ENCODE measurements at places on chromosomes 7 and 10.

DNA sequence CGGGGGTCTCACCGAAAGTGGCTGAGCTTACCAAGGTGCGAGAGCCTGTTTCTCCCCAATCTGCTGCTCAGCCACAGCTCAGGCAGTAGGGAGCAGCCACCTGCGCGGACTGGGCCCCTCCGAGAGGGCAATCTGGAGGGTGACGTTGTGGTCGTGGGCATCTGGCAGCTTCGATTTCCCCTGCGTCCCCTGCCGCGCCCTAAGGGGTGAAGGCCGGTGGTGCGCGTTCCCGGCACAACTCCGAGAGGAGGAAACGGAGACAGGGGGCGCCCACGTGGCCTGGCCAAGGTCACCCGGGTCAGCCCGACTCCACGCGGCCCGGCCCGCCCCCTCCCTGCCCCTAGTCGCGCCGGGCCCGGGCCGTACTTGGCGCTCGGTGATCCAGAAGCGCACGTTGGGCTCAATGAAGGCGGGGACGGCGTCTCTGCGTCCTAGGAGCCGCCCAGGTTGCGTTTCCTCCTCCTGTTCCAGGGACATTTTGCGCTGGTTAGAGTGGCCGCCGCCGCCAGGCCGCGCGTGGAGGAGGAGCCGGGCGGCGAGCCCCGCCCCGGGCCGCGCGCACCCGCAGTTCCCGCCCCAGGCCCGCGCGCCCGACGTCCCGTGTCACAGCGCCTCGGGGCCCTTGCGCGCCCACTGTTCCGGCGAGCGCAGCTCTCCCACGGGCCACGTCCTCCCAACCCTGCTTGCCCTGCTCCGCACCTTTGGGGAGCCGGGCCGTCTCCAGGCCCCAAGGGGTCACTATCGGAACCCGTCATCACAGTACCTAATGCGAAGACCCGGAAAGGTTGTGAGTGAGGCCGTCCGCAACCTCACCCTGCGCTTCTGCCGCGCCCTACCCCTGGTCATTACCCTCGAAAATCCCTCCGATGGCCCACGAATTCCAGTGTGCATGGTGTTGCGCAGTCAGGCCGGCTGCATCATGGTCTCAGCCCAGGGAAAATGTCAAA, at the start of gene SFXN4:
SFXN4 (minus strand) TSS at position 544 of the 947 bp plus-strand sequence; CDS start at position 477, 67 bp downstream.
- peak; percentile 64 for DNase-seq

- no peak for DNase-seq
These were observed 18.7 kb downstream of the ERCC6 start for GRCh38 chr10:49520122-49520775.

DNA sequence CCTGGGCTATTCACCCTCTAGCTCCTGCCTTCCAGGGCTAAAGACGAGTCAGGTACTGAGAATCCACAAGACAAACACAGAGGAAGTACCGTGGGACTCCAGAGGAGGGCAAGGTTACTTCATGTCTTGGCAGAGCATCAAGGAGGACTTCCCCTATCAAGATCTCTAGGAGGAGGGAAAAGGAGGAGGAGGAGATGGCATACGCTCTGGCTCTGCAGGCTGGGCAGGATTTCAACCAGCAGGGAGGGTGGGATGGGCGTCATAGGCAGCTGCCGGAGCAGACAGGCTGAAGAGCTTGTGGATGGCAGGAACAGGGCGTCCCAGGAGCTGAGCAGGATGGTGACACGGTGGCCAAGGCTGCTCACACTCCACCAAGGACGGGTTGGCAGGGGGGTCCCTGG, 21.3 kb downstream of the MDH2 start:
- DNase-seq, result no peak

GRCh38 chr10:77675347-77675746, 37.7 kb upstream of the KCNMA1 start:
- DNase-seq, result no peak

- DNase-seq, result no peak
These were observed 219.8 kb upstream of the SMIM30 start for GRCh38 chr7:113338071-113338696.

- DNase-seq, result peak; percentile 75
These were observed 200.3 kb downstream of the PRPF18 start for GRCh38 chr10:13787015-13787421.

GRCh38 chr7:45328403-45328981, 170.9 kb downstream of the RAMP3 start:
- no peak for DNase-seq

- DNase-seq, result peak; percentile 45
These were observed 441 bp downstream of the BMI1 start for GRCh38 chr10:22321156-22321923.

DNA sequence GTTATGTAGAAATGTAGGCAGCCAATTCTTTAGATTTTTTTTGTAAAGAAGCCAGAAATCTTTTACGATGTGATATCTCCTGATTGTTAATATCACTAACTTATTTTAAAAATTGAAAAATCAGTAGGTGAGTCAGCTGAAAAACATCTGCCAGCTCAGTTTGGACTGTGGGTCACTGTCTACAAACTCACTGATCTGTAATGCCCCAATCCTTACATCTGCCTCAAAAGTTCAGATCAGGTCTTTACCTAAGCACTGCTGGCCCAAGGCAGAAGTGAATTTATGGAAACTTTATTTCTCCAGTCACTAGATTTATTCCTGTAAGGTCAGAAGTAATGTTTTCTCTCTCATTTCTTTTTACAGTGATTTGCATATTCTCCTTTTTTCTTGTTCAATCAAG, 31.0 kb upstream of the FAM13C start:
- no peak for DNase-seq

DNA sequence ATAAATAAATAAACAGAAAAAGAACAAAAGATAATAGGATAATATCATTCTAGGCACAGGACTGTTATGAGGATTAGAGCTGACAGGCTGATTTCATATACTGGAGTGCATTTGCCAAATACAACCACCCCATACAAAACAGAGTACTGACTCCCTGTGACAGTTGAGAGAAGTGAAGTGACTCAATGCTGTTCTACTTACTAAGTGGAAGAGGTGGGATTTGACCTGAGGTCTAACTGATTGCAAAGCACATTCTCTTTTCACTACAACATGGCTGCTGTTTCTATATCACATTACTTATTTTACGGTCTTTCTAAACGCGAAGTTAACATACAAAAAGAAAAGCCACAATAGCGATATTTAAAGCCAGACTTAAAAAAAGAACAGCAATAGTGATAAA, 51.4 kb downstream of the ITGB1 start:
- peak; percentile 18 for DNase-seq

GRCh38 chr7:94741179-94741578, 85.2 kb upstream of the SGCE start:
- no peak for DNase-seq

DNA sequence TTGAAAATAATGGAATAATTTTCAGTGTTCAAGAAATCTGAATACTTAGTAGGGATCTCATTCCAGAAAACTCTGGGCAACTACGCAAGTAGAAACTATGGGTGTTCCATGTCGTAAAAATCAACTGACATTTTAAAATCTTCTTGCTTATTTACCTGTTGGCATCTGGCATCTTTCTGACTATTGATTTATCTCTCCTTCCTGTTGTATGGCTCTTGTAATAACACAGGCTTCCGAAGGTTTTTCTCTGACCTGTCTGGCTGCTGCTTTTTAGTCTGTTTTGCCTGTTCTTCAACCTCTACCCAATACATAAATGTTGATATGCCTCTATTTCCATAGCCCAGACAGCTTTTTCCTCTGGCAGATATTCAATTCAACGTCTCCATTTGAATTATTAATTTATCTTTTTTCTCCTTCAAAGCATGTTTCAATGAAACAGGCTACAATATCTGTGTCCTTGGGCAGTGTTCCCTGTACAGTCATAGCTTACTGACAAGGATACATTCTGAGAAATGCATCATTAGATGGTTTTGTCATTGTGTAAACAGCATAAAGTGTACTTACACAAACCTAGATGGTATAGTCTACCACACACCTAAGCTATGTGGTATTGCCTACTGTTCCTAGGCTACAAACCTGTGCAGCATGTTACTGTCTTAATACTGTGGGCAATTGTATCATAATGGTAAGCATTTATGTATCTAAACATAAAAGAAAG, 105.9 kb upstream of the ETV1 start:
- DNase-seq, result no peak

GRCh38 chr10:111123883-111124282, 47.1 kb downstream of the ADRA2A start:
- no peak for DNase-seq

DNA sequence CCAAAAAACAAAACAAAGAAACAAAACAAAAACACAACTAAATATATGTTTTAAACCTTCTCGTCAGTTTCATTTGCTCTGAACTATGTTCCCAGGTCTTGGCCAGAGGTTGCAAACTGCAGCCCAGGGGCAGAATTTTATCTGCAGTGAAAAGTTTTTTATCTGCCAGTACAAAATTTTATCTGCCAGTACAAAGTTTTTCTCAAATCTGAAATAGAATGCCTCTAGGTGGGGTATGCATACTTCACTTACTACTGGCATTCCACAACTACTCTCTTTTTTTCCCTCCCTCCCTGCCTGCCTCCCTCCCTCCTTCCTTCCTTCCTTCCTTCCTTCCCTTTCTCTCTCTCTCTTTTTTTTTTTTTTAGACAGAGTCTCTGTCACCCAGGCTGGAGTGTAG, 9.4 kb upstream of the CLDN3 start:
- no peak for DNase-seq

DNA sequence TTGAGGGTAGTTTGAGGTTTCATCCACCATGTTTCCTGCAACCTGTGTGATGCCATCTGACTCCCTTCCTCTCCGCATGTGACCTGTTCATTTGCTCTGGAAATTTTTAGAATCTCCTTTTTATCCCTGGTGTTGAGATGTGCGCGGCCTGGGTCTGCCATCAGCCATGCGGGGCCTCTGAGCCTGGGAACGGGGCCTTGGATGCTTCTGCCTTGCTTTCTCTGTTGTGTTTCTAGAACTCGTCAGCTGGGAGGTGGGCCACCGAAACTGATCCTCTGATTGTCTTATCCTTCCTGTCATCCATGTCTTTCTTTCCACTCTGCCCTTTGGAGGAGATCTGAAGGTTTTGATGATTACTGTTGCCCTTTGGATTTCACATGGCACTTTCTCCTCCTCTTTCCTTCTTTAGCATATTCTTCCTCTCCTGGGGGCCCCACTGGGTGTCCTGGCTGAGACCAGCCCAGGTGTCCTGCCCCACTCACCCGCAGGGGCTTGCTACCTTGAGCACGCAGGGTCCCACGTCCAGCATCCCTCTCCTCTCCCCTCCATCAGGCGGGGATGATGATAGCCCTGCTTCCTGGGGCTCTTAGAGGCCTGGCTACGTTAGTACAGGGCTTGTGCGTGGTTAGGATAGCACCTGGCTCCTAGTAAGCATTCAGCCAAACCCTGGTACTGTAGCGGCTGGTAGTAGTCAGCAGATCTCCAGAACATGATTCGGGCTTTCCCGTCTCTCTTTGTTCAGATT, 29.9 kb downstream of the PPP2R2D start:
- no peak for DNase-seq

- DNase-seq, result peak; percentile 3
These were observed 10.6 kb upstream of the LYZL2 start for GRCh38 chr10:30639946-30640786.

- no peak for DNase-seq
These were observed 59.8 kb downstream of the GRID1 start for GRCh38 chr10:86306628-86307278.

DNA sequence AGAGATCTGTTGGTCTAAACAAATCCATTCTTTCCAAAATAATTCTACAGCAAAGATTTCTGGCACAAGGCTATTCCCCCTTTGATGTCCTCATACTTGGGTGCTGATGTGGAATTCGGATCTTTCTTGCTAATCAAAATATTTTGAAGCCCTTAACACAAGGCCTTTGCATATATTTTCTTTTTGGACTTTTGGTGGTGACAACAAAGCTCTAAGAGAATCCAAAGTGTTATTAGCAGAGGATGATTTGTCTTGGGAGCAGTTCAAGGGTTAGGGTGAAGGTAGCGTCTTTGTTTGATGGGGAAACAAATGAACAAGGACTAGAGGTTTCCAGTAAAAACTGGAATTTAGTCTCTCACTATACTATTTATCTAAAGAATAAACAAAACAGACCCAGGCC, 197.9 kb downstream of the CDCA7L start:
- no peak for DNase-seq

GRCh38 chr7:64656489-64656888, 9.4 kb upstream of the ZNF107 start:
- no peak for DNase-seq

DNA sequence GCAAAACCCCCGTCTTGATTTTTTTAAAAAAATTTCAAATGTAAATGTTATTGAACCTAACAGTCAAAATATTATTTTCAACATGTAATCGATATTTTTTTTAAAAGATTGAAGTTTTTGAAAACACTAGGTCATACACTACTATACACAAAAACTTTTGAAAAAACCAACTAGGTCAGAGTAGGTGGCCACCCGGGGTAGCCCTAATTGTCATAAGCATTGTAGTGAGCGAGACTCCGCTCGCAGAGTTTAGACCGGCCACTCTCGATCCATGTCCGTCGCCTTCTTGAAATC, 417 bp downstream of the RFC2 start:
- no peak for DNase-seq

GRCh38 chr7:149196151-149196704, 882 bp downstream of the ZNF282 start:
- DNase-seq, result no peak

GRCh38 chr10:6014241-6014761, 37.0 kb upstream of the IL15RA start:
- DNase-seq, result peak; percentile 64

DNA sequence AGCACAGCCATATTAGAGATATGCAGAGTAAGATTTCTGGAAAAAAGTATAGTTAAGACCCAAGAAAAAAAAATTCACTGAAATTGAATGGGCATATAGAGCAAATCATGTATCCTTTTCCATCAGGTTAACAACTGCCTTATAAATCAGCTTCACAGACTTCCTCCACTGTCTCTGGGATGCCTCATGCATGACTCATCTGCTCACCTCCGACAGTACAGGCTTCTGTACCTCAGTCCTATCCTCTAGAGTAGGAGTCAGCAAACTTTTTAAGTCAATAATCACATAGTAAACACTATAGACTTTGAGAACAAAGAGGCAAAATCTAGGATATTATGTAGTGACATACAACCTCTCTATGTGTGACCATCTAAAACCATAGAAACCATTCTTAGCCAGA, 211.6 kb upstream of the SP8 start:
- DNase-seq, result no peak

DNA sequence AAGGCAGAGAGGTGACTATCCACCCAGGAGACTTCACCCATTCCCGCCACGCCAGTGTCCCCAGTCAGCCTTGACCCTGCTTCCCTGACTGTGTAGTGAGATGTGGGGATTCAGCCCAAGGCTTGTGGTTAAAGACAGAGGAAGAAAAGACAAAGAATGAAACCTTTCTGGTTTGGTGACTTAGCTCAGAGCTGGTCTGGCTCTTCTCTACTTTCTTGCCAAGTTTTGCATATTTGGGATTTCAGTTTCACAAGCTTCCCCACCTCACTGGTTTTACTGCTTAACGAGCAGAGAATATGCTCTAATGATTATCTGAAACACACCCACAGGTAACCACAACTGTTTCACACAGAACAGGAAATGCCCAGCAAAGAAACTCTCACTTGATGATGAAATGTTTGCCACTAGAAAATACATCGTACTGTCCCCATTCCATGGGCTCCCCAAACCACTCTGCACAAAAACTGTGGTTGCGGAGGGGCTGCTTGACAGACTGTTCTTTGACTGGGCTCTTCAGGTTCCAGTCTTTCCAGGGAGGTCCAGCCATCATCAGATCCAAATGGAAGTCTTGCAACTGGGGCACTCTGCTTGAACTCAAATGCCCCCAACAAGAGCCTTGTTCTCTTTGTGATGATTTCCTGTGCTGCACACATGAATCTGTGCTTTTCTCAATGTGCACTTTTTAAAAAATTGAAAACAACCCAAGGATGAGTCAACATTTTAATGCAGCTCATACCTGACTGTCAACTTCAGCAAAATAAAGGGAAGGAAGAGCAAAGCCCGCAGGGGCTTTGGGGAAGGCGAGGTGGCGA, 95.5 kb downstream of the CTBP2 start:
- peak; percentile 63 for DNase-seq

- peak; percentile 44 for DNase-seq
These were observed 93.0 kb upstream of the SLC25A13 start for GRCh38 chr7:96414931-96415292.
